Activated T-helper 17 cell treated with anti-CD3 and anti-CD28 coated beads, Interleukin-2, amount 50 U/mL, for 72 hours (primary cell): ENCODE measurements at places on chromosomes 1 and 21. TPM values are rescaled to one million over a fixed set of nuclear protein-coding genes. Genes with fewer than 3 reads are reported as not detected.
A peak's percentile ranks its signal among the peaks of the same experiment; 100 is the strongest.

DNA sequence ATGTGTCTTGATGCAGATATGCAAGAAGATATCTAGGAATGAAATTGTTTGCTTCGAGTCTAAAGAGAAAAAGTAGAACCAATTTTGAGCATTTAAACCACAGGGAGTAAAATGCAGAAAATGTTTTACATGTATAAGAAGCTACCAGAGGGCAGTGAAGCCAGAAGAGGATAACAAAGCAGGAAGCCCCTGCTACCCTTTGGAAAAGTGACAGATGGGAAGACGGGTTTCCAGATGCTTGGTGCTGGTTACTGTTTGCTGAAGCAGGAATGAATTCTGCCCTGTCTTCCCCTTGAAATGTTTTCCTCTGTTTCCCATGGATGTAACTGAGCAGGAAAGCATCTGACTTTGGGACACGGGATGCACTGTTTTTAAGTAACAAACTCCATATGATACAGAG lies 822.2 kb downstream of the MRPL39 start:
- no peak for ATAC-seq
- no peak overlapping the region for H3K27ac ChIP-seq
- H3K36me3 ChIP-seq: no peaks in the 10 kb centered on the region
- H3K4me1 ChIP-seq: no peaks in the 10 kb centered on the region

GRCh38 chr1:197200272-197200899 lies 53.9 kb upstream of the ASPM start:
- peak overlapping the region; percentile 97 for H3K27ac ChIP-seq
- peak; percentile 15 for ATAC-seq
- H3K27me3 ChIP-seq: no peaks in the 10 kb centered on the region

GRCh38 chr1:160767395-160768294 lies 28.3 kb upstream of the LY9 start:
- peak; percentile 83 for ATAC-seq
- peak overlapping the region; percentile 92 for H3K4me3 ChIP-seq
- H3K36me3 ChIP-seq: peaks cover 6% of the 10 kb centered on the region
- no peaks in the 10 kb centered on the region for H3K27me3 ChIP-seq
- H3K4me1 ChIP-seq: peaks cover 19% of the 10 kb centered on the region

Gene FMOD
- not detected for total RNA-seq
